Activated T-cell treated with anti-CD3 and anti-CD28 coated beads for 4 hours (primary cell): ENCODE measurements at places on chromosomes 6 and 20.

GRCh38 chr6:3348821-3349220, 90.1 kb downstream of the PSMG4 start:
- no peak for DNase-seq

- no peak for DNase-seq
Measured at GRCh38 chr6:54335871-54336270, 27.6 kb downstream of the TINAG start.

GRCh38 chr6:107977283-107977682, 19.3 kb upstream of the SEC63 start:
- no peak for DNase-seq

DNA sequence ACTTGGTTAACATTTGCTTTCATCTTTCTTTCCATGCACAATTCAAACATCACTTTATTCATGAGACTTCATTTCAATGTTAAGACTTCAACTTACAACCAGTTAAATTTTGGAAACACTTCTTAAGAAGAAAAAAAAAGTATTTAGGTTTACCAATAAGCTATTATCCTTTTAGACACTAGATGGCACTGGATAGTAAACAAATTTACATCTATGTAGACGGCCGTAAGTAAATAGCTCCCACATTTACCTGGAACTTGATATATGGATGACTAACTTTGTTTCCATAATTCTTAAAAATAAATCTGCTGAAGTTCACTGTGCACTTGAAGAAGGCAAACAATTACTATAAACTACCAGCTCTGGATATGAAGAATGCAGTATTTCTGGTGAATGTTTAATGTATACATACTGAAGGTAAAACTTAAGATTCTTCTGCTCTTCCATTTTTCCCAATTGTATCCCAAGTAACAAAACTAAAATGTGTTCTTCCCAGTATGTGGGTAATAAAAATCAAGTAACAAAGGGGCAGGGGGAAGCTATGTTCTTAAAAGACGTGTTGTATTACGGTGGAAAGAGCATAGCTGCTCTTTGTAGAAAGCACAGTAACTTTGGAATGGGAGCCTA, 130.6 kb upstream of the C6orf118 start:
- DNase-seq = no peak

DNA sequence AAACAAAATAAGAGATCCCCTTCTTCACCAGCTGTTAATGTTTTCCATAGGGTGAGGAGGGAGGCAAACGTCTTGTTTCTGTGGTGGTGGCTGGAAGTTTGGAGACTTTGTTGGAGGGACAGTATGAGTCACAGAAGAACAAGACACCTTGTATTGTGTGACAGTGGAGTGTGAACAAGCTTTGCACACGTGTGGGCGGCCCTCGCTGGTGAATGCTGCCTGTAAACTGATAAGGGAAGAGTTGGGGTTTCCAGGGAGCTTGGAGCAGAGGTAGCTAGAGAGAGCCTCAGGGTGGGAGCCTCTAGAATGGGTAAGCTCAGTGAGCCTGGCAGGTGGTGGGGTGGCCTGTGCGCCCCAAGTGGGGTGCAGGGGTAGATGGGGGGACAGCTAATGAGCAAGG, 78.3 kb downstream of the ZDHHC14 start:
- DNase-seq = no peak

DNA sequence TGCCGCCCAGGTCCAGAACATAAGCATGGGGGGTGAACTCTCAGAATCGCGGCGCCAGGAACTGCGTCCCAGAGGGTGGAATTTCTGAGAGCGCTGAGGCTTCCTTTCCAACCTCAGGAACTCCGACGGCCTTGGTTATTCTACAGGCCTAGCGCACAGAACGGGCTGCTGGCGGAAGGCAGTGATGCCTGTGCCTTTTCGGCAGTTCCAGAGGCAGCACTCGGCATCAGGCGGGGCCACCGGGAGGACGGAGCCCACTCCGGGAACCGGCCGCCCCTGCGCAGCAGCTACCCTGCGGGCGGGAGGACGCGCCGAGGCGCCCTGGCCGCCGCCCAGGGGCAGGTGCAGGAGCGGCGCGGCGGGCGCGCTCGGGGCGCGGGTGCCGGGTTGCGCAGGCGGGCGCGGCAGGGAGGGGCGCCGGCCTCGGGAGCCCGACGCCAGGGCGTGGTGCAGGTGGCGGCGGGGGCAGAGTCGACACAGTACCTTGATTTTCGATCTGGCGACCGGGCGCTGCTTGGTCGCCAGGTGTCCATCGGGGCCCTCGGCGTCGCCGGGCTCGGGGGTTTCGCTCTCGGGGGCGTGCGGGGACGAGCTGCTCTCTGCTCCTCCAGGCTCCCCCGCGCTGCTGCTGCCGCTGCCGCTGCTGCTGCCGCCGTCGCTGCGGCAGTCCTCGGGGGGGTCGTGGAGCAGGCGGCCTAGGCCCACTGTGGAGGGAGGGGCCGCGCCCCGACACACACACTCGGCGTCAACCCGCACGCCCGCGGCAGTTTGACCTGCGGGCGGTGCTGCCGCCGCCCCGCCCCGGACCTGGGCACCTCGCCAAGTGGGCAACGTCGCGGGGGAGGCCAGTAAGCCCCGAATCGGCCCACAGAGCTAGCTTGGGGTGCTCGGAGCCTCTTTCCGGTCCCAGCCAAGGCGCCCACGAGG, 1.3 kb downstream of the OVOL2 start:
- DNase-seq = no peak

DNA sequence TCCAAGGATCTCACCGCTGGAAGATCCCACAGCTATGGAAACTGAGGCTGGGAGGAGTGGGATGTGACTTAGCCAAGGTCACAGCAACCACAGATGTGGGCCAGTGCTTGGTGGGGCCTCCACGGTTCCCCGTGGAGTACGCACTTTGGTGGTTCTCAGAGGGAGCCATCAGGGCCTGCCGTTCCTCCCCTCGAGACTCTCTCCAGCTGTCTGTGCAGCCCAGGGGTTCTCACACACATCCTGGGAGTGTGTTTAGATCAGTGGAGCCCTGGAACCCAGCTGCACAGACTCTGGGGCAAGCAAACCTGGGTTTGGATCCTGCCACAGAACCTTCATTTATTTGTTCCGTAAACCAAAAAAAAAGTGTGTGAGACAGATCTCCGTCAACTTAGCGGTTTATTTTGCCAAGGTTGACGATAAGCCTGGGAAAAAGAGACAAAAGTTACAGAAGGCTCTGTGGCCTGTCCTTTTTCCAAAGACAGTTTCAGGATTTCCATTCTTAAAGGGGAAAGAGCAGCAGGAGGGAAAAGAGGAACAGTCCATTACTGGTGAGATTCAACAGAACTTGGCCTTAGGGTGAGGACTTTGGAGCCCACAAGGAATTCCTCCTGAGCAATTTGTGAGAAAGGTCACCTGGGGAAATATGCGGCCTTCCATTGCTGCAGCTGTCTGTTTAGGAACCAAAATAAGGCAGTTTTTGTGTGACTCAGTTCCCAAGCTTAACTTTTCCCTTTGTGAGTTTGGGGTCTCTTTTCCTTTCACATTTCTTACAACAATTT, 13.6 kb upstream of the MYMX start:
- no peak for DNase-seq

DNA sequence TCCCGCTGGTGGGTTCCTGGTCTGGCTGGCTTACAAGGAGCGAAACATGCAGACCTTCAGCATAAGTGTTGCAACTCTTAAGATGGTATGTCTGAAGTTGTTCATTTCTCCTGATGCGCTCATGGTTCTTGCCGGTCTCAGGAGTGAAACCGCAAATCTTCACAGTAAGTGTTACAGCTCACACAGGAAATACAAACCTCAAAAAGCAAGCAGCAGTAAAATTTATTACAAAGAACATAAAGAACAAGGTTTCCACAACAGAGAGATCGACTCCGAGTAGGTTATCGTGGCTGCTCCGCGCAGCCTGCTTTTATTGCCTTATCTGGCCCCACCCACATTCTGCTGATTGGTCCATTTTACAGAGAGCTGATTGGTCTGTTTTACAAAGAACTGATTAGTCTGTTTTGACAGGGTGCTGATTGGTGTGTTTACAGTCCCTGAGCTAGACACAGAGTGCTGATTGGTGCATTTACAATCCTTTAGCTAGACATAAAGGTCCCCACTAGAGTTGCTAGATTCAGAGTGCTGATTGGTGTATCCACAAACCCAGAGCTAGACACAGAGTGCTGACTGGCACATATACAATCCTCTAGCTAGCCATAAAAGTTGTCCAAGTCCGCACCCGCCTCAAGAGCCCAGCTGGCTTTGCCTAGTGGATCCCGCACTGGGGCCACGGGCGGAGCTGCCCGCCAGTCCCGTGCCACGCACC, 39.2 kb downstream of the TRIM27 start:
- DNase-seq = peak; percentile 48

DNA sequence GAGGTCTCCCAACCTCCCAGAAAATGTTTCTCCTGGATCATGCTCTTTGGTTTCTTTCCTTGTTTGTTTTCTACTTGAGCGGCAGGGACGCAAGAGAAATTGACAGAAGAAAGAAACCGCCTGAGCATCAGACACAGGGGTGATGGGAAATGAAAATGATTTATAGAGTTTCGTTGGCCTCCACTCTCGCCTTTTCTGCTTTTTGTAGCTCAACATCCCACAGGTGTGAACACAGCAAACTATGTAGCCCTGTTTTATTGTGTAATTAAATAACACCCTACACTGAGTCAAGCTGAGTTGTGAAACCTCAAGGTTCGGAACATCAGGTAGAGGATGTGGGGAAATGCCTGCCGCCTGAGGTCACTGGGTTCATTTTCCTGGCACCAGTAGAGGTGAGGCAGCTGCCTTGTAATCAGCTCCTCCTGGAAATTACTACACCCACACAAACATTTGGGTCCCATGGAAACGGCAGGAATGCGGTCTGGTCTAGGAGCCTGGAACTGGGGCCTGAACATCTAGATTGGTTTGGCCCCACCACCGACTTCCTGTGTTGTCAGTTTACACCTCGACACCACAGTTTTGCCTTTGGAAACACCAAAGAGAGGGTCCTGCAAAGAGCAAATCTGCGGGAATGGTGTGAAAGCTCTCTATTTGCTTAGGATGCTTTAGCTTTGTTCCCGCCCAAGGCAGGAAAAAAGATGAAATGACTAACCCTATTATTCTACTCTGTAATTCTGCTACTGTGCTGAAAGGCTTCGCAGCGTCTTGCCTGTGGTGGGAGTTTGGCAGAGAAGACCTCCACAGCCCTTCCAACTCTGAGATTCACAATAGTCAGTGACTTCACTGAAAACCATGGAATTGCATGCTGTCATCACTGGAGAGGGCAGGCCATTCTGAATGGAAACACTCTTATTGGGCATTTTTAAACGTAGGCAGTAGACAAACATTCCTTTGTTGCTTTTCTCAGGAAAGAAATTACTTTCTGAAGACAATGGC, 53.0 kb downstream of the ADAT2 start:
- DNase-seq = no peak

DNA sequence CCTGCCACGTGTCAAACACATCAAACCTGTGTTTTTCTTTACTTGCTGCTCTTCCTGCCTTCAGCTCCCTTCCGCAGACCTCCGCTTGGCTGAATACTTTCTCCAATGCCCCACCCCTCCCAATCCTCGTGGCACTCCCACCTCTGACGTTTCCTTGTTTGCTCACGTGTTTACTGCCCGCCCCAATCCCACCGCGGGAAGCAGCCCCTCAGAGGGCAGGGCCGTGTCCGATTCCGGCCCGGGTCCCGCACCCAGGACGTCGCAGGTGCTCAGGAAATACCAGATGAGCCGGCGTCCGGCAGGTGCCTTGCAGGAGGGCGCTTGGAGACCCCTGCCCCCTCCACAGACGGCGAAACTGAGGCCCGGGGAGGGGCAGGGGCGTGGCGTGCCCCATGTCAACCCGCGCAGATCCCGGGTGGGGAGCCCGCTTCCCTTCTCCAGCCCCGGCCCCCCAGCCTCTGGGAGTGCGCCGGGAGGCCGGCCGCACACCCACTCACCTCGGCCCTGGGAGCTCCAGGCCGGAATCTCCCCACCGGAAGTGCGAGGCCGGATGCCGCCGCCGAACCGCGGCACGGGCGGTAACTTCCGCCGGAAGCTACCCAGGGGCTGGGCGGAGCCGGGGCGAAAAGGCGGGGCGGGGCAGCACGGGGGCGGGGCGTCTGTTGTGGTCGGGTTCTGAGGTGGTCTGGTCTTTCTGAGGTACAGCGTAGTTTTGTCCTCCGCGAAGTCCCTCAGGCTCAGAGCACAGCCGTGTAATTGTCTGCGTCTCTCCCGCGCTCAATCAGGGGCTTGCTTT, 42.3 kb downstream of the ELMO2 start:
- peak; percentile 84 for DNase-seq
